Pulmonary artery endothelial cell (primary cell): ENCODE measurements at places on chromosomes 16 and 17.

DNA sequence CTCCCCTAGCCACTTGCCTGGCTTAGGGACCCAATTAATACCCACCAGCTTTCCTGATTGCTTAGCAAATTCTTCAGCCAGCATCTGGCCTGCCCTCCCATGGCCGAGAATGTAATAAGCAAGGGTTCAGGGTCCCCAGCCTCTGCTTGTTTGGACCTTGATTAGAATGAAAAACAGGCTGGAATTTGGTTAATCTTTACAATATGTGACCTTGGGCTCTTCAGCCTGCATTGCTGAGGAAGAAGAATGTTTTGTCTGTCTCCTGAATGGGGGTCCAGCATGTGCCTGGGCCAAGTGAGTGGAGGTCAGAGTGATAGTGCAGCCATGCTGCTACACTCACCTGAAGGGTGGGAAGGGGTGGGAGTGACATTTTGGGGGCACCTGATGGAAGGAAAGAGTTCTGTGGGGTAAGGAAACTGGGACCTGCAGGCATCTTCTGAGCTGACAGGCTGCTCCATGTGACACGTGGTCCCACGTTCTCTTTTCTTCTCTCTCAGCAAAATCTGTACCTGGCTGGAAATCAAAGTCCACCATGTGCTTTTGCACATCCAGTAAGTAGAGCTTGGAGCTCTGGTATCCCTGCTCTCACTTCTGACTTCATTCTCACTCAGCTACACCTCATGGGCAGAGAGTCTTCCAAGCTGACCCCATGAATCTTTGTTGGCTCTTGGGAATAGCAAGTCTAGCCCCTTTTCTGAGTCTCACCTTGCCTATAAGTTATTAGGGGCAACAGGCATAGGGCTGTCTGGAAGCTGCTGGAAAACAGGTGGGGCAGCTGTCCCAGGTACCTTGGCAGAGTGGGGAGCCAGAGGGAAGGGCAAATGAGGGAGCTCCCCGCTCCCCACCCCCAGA lies 5.3 kb downstream of the TMEM106A start:
- no peak for DNase-seq

DNA sequence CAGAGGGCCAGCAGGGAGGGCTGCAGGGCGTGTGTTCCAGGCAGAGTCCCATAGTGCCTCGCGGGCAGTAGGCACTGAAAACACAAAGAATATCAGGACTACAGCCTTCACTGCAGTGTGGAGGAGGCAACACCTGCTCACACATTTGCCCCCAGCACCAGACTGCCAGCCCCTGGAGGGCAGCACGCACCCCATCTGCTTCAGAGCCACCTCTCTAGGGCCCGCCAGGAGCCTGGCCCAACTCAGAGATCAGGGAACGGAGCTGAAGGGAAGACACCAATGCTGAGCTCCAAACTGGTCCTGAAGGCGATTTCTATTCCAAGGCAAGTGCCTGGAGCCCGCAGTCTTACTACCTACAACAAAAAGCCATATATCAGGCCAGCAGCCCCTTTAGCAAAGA lies 130.3 kb downstream of the ZNF423 start:
- no peak for DNase-seq

DNA sequence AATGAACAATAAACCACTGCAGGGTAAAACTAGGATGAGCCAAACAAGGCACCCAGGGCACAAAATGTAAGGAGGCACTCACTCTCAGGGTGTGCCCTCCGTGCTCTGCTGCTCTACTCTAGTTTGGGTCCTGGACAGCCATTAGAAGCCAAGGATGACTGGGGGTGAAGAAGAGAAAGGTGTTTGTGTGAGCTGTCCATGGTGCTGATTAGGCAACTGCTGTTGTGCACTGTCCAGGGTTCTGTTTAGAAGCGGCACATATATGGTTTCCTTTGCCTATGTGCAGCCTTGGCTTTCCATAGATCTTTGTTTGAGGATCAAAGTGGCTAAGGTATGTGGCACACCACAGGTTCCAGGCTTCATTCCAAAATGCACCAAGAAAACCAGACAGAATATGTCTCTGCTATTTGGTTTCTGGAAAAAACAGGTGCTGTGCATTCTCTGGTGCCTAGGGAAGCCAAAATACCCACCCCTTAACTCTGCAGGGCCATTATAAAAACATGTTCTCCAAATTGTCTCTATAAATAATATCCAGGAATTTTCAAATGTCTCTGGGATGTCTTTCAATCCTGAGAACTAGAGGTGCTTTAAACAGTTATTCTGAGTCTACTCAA lies 123.5 kb downstream of the CBLN1 start:
- DNase-seq, result no peak

GRCh38 chr16:2762711-2763110 lies 10.3 kb downstream of the SRRM2 start:
- DNase-seq, result no peak

- DNase-seq, result peak; percentile 33
Observed at GRCh38 chr16:48156790-48157209, 1.0 kb upstream of the ABCC12 start.

- DNase-seq, result no peak
Observed at GRCh38 chr17:12365805-12366204, 299.9 kb upstream of the MYOCD start.

- DNase-seq, result no peak
Observed at GRCh38 chr16:80985611-80986010, 21.1 kb downstream of the CMC2 start.

DNA sequence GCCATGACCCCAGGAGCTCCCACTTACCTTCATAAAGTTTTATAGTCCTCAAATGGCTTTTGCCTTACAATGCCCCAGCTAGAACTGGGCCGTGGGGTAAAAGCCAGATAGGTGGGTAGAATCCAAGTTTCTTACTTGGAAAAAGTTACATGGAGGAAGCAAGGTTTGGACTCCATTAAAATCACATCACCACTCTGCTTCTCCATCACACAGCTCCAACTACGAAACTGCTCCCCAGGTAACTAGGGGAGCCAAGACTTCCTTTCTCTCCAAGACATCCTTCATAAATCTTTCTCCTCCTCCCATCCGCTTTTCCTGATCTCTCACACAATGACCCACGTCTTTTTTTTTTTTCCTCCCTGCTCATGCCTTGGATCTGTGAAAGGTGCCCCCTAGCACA lies 130.8 kb upstream of the RCVRN start:
- no peak for DNase-seq

- DNase-seq, result no peak
Observed at GRCh38 chr17:19461116-19461515, 50.1 kb downstream of the RNF112 start.

- no peak for DNase-seq
Observed at GRCh38 chr16:78642621-78643285, 543.3 kb downstream of the WWOX start.

GRCh38 chr16:7887316-7887715 lies 554.7 kb downstream of the RBFOX1 start:
- no peak for DNase-seq

GRCh38 chr17:27315796-27316465 lies 22.0 kb downstream of the WSB1 start:
- no peak for DNase-seq

- no peak for DNase-seq
Observed at GRCh38 chr17:33239702-33240101, 53.4 kb downstream of the ASIC2 start.

DNA sequence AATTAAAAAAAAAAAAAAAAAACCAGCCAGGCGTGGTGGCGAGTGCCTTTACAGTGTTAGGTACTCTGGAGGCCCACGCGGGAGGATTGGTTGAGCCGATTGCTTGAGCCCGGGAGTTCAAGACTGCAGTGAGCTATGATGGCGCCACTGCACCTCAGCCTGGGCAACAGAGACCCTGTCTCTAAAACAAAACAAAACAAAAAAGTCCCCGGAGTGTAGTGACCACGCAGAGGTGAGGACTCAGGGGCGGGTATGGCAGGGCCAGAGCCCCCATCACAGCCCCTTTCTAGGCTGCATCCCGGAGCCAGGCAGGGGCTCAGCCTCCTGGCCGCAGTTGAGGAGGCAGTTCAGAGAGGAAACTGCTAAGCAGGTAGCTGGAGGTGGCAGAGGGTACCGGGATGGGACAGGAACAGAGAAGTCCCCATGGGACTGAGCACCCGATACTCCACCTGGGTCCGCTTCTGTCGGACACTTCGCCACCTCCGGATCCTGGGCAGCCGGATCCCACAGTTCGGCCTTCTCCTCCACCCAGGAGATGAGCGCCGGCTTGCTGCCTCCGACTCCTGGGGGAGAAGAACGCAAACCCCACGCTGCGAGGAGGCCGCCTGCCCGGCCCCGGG lies 800 bp downstream of the ZNF747 start:
- no peak for DNase-seq
